Transverse colon (tissue), 4 donors: ENCODE measurements at places on chromosomes 1 and 21.

GRCh38 chr21:25691976-25692375 is 42.7 kb downstream of the ATP5PF start:
- no peak for DNase-seq

DNA sequence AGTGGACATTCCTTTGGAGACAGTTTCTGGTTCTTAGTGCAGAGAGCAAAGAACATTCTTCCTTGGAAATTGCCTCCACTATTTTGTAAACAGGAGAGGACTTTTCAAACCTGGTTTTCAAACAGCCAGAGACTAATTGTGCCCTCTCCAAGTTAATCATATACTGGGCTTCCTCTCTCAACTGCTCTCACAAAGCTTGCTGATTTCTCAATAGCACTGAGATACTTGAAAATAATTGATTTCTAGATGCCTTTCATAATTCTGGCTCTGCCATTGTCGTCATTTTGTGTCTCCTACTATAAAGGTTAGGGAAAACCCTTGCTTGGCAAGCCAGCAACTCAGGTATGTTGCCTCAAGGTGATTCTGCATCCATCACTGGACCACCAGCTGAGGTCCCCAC is 56.0 kb downstream of the KCNJ15 start:
- no peak for DNase-seq

DNA sequence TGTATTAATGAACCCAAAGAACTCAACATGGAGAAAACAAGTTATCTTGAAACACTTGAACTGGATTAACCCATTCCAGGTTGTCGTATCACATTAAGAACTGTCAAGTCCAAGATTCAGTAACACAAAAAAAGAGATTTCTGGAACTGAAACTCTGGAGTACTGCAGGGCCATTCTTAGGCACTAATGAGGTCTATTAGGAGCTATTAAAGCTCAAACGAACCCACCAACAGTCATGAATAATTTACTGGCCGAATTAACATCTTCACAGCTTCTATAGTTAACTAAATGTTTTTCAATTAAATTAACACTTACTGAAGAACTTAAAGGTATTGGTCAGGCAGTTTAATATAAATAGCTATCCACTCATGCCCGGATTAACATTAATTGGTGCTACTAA is 4.6 kb downstream of the CSDE1 start:
- DNase-seq: no peak

DNA sequence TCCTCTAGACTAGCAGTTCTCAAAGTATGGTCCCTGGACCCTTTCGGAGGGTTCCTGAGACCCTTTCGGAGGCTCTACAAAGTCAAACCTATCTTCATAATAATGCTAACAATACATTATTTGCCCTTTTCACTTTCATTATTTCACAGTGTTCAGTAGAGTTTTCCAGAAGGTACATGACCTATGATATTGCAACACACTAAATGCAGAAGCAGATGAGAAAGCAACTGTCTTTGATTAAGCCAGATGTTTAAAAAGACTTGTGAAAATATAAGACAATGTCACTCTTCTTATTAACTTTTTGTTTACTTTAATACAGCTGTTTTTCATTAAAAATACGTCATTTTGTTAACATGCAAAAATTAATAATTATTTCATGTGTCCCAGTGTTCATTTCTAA is 5.8 kb downstream of the KCNJ10 start:
- no peak for DNase-seq

GRCh38 chr1:185040408-185040735 is 5.0 kb upstream of the RNF2 start:
- DNase-seq: no peak

DNA sequence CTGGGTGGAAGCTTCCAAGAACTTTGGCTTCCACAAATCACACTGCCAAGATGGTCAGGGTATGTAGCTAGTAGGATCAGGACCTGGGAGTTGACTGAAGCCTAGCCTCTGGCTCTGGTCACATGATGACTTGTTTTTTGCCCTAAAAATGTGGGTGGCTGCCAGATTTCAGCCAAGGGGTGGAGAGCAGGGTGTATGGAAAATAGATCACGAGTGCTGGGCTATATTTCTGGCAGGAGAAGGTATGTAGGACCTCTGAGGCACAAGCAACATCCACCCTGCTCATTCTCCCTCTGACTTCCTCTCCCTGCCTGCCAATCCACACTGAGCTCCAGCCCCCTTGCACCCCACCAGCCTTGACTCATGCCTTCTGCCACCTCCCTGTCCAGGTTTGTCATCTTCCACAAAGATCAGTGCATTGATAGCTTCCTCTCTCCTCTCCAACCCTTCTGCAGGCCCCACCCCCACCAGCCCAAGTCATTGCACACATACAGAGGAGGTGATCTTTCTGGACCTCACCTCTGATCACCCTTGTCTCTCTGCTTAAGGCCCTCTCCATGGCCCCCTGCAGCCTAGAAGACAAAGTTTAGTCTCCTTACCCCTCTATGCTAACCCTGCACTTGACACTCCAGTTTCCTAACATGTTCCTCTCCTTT is 8.3 kb upstream of the CYP4B1 start:
- DNase-seq: no peak

DNA sequence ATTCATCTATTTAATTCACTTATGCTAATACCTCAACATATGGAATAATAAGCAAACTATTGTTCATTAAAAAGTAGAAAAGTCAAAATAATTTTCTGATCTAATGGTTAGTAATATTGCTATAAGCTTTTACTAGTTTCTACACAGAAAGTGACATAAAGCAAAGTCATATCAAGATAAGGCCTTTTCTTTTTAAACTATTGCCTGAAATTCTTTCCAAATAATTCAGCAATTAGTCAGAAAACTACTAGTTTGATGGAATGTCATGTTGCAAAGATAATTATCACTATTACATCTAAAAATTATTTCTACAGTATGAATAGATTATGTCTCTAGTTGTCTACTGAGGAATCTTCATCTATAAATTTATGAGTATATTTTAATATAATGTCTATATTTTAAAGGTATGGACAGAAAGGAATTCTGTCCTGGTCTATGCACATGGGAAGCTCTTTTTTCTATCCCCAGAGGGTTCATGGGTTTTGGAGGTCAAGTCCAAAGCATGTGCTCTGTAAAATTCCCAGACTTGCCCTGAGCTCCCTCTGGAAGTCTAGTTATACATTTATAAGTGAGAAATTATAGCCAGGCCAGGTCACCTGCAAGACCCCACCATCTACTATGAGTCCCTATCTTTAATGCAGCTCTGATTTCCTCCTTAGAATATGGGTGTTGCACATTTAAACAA is 84.6 kb upstream of the DPYD start:
- no peak for DNase-seq

GRCh38 chr1:217553949-217554509 is 76.9 kb downstream of the GPATCH2 start:
- no peak for DNase-seq

- DNase-seq: no peak
Measured at GRCh38 chr1:188822248-188822647, 1655.4 kb downstream of the BRINP3 start.

- DNase-seq: peak; percentile 56
Measured at GRCh38 chr21:46060596-46061061, 37.3 kb upstream of the COL6A2 start.

DNA sequence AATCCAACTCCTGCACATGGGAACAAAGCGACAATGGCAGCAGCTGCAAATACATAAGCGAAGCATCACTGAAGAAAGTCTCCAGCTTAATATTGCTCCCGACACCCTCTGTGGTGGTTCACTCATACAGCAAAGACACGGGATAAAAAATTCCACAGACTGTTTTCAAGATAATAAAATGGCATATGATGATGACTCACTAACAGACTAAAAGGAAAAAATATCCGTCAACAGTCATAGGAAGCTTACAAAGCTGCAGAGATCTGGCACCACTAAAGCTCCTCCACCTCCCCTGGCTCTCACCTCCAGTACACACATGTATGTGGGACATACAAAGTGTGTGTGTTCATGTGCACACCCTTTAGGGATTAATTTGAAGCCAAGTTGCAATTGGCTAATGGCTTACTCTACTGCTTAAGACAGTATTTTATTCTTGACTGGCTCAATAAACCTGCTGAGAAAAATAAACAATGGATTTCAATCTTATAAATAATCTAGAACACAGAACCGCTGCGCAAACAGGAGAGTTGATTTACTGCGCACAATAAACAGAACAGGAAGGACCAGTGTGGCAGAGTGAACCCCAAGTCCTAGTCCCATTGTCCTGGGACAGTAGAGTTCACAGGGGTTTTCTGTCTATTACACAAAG is 94.4 kb downstream of the SLC45A1 start:
- DNase-seq: peak; percentile 47
